ENCODE measurements at places on chromosomes 11 and 22.

DNA sequence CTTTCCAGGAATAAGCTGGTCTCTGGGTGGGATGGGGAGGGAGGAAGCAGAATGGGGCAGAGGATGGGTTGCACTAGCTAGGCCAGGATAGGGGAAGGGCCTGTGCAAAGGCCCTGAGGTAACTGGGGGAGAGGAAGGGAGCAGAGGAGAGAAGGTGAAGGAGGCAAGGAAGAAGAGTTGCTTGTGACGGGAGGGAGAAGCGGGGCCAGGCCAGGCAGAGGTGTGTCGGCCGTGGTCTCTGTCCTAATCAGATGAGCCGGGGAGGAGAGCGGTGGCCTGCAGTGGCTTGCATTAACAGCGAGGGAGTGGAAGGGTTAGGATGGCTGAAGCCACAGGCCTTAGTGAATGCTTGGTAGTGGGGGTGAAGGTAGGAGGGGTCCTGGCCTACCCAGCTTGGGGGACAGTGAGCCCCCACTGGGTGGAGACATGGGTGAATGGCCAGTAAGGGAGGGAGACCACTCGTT, 6.0 kb upstream of the DERL3 start:
- DNase-seq, result no peak

DNA sequence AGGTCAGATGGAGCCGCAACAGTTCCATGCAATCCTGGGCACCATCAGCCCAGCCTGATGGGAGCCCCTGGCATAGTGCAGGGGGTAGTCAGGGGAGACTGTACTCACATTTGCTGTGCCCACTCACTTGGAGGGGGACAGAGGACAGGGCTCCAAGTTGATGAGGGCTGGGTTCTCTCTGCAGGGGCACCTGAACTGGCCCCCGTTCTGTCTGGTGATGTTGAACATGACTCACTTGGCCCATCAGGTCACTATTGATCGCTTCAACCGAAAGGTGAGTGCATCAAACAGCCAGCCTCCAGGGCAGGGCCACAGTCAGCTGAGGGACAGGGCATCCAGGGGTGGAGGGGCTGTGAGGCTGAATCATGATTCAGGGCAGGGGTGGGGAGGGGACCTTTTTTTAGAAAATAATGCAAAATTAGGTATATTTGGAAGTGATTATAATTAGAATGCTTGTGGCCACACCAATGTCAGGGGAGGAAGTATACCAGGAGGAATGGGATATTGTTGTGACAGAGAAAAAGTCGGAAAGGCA, 66.4 kb downstream of the OTOG start:
- DNase-seq, result no peak

DNA sequence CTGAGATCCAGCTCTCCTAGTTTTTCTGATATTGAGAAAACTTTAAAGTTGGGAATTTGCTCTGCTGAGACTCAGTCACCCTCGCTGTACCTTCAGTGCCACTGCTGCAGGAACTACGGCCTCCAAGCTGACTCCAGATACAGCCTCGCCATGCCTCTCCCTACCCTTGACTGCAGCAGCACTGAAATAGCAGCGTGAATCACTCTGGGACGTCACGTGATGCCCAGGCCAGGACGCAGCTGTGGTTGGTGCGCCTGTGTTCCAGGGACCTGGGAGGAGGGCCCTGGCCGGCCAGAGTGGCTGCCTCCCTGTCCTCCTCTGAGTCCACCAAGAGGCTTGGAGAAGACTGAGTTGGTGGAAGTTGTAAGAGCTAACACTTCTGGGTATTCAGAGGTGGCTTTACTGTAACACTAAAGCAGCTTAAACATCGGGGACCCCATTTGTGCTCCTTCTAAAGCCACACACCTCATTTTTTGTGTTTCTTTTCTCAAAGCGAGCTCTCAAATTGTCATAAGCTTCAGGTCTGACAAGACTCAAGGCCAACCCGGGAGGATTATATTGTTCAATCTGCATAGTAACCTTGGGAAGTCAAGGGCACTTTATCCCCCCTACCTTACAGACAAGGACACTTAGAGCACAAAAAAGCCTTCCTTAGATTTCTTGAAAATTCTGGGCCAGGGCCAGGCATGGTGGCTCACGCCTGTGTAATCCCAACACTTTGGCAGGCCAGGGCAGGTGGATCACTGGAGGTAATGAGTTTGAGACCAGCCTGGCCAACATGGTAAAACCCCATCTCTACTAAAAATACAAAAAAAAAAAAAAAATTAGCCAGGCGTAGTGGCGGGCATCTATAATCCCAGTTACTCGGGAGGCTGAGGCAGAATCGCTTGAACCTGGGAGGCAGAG, 4.2 kb upstream of the STIP1 start:
- DNase-seq, result peak; percentile 84

- no peak for DNase-seq
Measured at GRCh38 chr22:40107244-40107643, 70.5 kb upstream of the TNRC6B start.

DNA sequence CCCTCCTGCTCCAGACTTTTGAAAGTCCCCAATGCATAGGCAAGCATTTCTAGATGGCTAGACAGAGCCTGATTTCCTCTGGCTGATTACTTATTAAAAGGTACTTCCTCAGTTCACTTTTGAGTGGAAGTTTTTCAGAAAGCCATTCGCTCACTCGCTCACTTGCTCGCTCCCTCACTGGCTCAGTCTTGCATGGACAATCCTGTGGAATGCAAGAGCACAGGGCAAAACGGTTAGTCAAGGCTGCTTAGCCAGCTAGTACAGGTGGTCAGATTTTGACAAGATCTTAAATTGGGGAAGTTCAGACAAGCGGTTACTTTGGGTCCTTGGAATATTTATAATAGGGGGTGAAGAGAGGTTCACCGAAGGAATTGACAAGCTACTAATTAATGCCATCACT, 101.0 kb downstream of the ARL14EP start:
- no peak for DNase-seq

DNA sequence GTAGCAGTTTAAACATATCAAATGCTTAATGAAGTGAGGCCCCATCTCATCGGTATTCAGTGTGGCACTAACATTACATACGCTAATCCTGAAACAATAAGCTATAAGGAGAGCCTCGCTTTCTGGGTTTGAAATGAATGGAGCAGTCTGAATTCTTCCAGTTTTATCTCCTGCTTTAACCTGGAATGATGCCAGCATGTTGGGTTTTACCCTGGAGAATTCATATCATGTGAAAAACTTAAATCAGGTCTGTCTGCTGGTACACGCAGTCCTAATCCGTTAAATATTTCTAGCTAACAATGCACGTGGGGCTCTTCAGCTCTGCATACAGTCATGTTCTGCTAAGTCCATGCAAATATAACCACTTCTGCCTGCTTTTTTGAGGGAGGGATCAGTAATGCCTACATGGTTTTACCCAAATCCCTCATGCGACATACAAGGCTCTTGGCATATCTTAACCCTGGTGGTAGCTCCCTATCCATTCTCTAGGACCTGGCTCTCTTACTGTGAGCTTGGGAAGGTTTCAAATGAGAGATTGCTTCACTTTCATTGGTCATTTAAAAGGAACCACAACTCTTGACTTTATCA, 92.7 kb downstream of the COMMD9 start:
- DNase-seq, result peak; percentile 50

DNA sequence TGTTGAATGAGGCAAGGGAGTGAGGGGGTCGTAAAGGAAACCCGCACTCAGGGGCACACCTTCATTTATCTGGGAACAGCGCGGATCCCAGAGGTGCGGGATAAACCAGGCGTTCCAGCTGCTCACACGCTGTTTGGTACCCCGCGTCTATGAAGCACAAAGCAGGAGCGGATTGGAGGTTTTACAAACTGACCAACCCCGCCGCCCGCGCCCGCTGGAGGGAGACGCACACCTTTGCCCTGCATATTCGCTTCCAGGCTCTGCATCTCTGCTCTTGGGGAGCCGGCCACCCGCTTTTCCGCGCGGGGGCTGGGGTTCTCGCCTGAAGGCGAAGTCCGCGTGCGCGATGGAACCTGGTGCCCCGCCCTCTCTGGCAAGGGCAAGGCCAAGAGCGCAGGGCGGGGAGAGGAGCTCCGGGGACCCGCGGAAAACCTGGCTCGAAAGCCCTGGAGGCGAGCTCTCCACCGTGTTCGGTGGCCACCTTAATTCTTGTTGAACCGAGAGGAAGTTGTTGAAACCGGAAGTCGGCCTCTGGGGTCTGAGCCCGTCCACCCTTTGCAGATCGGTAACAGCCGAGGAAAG, 6.8 kb upstream of the ALX4 start:
- no peak for DNase-seq

DNA sequence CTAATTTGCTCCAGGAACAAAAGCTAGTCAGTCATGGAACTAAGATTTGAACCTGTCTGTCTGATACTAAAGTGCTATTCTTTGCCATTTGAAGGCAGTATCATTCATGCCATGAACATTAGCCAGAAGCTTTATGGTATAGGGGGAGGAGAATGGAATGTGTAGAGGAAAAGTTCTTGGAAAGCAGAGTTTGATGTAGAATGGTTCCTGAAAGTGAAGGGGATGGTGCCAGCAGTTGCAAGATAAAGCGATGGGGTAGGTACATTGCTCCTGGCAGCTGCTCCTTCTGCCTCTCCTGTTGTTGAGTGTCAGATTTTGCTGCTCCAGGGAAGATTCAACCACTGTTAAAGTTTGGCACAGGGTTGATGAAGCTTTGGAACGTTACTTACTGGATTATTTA, 53.4 kb downstream of the ARHGAP42 start:
- DNase-seq, result no peak

GRCh38 chr22:33389936-33390335, 331.8 kb upstream of the SYN3 start:
- DNase-seq, result no peak

DNA sequence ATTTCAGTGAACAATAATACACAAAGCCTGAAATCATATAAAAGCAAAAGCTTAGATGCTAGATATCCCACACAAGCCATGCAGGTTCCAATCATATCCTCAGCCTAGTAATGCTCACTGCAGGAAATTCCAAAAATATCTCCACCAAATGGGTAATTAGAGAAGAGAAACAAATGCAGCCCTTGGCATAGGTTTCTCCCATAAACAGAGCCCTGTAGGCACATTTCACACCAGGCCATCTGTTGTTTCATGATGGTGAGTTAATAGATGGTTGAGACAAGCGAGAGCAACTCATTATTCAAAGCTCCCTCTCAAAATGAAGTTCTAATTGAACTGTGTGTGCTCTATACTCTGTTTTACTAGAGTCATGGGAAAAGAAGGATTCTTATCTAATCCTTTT, 154.6 kb upstream of the TRPC6 start:
- DNase-seq, result peak; percentile 64

- DNase-seq, result no peak
Measured at GRCh38 chr11:111879637-111879960, 258 bp downstream of the CFAP68 start.

DNA sequence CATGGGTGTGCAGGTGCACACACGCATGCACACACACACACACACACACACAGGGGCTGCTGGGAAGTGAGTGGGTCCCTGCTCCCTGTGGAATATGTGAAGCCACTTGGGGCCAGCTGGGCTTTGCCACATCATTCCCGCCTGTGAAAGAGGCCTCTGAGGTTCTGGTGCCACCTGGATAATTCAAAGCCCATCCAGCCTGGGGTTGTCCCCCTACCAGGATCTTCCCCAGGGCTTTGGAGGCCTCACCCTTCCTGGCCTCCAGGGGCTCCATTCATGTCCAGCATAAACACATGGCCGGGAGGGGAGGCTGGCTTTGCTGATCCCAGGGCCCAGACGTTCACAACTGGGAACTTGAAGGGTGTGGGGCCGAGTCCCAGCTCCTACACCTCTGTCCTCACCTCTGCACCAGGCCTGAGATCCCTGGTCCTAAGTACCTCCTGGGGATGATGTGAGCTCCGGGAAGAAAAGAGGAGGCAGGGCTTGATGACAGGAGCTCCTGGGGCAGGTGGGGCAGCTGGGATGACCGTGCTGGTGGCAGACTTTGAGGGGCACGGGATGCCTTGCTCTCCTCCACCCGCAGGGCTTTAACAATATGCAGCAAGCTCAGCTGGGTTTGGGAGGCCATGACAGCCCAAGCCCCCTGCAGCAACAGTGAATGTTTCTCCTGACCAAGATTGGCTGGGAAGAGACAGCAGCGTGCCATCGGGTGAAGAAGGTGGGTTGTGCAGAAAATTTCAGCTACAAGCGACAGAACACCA, 14.2 kb downstream of the LINC01488 start:
- no peak for DNase-seq

DNA sequence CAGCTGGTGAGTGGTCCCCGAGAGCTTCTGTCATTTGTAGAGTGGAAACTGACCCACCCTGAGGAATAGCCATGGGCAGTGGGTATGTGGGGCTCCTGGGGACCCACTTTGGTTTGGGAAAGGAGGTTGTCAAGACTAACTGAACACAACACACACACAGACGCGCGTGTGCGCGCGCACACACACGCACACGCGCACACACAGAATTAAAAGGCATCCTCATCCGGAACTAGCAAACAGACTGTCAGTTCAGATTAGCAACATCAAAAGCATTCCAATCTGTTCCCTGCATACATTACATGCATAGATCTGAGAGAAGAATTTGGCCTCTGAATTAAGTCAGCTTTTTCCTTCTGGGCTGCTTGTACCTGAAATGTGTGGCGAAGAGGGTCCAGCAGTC, 284.7 kb downstream of the ST3GAL4 start:
- DNase-seq, result no peak

- DNase-seq, result no peak
Measured at GRCh38 chr22:19889951-19890350, 35.3 kb upstream of the GNB1L start.

DNA sequence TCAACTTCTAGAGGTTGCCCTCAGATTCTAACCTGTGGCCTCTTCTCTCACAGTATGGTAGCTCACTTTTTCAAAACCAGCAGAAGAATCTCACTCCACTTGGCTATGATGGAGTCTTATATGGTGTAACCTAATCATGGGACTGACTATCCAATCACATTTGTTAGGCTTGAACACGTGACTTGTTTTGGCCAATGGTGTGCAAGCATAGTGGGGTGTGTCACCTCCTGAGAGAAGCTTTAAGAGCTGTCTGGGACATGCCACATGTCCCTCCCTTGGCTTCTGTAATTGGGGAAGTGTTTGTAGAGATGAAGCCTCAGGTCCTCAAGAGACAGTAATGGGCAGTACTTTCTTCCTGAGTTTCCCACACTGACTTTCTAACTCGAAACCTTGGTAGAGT, 12.8 kb upstream of the SMIM38 start:
- DNase-seq, result no peak

GRCh38 chr11:93529707-93530467, 13.3 kb downstream of the SMCO4 start:
- DNase-seq, result no peak

Data from G401 (cell line).